ENCODE measurements at places on chromosomes 7 and 10.
A peak's percentile ranks its signal among the peaks of the same experiment; 100 is the strongest.

DNA sequence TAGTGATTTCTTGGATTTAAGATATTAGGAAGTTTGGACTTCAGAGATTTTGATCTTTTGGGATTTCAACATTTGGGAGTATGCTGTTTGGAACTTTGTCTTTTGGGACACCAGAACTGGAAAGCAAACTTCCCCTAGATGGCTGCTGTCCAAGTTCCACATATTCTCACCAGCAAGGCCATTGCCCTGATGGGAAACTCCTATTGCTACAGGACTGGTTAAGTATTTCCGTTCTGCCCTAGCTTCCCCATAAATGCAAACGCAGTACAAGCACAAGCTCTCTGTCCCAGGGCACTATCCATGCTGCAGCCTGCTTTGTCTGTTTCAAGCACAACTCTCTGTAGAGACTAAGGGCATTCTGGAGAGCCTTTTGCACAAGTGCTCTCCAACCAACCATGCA lies 79.3 kb upstream of the SLC25A13 start:
- DNase-seq, result no peak

DNA sequence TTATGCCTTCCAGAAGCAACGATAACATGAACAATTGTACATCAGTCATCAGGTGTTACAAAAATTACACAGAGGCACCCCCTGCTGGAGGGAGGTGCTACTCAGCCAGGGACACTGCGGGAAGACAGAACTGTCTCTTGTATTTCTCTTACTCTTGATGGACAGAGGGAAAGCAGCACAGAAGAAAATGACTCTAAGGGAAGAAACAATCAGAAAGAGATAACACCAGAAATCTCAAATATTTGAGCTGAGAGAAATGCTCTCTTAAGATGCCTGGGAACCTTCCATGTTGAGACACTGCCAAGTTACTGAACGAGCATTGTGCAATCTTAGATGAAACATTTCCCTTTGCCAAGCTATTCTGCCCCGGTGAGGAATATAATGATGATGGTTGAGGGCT lies 227.6 kb upstream of the NPSR1 start:
- no peak for DNase-seq

GRCh38 chr10:93469454-93469853 lies 12.7 kb downstream of the MYOF start:
- DNase-seq, result no peak

GRCh38 chr10:114183563-114183962 lies 4.4 kb downstream of the TDRD1 start:
- DNase-seq, result no peak

DNA sequence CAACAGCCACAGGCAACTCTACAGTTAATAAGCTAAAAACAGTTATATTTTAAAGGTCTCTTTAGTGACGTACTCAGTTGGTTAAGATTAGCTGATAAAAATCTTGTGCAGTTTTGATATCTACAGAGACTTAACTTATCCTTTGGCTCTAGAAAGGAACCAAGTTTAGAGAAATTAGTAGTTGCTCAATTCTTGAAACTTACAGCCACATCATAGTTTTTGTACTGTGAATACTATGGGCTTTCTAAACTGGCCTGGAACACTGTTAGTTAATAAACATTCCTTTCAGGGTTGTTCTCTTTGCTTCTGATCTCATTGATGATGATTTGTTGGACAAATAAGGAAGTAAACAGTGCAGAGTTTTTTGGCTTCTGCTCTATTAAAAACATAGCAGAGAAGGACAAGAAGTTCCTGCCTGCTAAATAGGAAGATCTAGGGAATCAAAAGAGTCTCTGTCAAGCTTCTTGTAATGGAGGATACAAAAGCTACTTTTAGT lies 73.1 kb downstream of the MKLN1 start:
- no peak for DNase-seq

DNA sequence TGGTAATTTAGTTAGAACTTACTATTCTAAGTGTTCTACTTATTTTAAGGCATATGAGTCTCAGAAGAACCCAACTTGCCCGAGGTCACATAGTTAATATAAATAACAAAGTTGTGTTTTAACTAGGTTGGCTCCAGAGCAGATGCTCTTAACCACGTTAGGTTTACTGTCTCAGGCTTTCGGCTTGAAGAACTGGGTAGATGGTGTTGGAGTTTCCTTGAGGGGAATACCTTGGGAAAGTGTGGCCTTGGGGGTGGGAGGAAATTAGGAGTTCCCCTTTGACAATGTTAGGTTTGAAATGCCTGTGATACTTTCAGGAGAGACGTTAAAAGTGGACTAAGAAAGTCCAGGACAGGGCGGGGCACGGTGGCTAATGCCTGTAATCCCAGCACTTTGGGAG lies 9.6 kb downstream of the ZNF398 start:
- no peak for DNase-seq

DNA sequence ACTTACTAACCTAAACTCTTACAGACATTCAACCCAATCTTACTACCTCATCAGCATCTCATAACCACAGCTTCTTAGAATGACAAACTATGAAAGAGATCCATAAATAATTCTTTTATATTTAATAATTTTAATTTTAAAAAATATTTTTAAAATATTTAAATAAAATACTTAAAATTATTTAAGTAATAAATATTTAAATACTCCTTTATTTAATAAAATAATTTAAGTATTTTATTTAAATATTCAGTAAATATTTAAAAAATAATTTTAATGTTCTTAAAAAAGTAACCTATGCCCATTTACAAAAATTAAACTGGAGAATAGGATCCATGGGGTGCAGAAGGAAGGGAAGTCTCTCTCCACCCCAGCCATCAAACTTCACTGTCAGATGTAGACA lies 627.3 kb upstream of the MGMT start:
- no peak for DNase-seq

DNA sequence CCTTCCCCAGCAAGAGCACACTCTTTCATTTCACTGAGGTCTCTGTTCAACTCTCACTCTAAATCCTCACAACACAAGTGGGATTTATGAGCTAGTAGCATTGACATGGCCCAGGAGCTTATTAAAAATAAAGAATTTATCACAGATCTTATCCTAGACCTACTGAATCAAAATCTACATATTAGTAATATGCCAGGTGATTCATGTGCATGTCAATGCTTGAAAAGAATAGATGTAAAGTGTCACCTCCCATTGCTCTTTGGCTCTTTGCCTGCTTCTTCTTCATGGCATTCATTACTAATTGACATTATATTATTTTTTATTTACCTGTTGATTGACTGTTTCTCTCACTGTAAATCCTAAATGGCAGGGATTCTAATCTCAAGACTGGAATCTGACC lies 459.2 kb upstream of the LRRTM3 start:
- no peak for DNase-seq

GRCh38 chr10:72323108-72323749 lies 31.5 kb downstream of the DNAJB12 start:
- no peak for DNase-seq

DNA sequence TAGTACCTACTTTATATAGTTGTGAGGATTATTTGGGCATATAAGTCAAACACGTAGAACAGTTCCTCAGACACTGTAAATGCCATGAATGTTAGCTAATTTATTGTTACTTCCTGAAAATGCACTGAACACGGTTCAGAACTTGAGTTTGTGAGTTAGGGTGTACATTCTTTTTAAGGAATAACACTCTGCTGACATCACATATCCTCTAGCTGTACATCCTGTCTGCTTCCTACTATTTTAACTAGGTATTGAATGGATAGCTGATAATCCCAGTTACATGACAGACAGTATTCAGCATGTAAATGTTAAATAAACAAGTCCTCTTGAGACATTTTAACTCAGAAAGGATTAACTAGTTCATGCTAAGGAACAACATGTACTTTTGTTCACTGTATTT lies 16.0 kb downstream of the SAMD8 start:
- no peak for DNase-seq

DNA sequence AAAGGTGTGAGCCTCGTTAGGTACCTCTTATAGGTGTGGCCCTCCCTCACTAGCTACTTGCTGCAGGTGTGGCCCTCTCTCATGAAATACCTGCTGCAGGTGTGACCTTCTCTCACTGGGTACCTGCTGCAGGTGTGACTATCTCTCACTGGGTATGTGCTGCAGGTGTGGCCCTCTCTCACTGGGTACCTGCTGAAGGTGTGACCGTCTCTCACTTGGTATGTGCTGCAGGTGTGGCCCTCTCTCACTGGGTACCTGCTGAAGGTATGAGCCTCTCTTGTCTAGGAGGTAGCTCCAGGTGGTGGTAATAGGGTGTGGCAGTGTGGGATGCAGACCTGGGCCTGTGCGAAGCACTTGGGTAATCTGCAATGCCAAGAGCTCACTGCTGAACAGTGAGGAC lies 170.7 kb upstream of the PLPP4 start:
- DNase-seq, result no peak

DNA sequence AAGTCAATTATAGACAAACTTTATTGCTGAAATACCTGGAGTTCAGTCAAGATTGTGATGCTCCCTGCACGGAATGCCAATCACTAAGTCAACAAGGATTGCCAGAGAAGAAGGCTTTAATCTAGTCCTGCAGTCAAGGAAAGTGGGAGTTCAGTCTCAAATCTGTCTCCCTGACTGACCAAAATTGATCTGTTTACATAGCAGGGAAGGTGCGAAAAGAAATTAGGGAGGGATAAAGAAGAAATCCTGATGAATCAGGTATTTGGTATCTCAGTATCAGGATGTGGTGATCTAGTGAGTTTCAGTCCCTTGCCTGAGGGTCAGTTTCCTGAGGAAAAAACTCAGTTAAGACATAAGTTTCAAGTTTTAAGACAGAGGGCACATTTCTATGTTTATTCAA lies 2.1 kb upstream of the AKR1D1 start:
- no peak for DNase-seq

DNA sequence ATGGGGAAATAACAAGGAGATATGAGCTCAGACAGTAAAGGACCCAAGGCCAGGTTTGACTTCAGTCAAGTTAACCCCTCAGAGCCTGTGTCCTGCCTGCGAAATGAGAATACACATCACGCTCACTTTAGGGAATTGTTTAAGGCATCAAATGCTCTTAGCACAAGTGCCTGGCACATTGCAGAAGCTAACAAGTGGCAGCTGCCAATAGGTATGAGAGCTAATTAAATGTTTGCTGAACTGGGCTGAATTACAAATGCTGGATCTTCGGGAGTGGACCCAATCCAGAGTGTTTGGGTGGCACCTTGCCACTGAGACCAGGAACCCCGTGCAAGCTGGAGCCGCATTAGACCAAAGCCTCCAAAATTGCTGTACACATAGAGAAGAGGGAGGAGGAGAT lies 136.8 kb downstream of the C10orf90 start:
- DNase-seq, result no peak

DNA sequence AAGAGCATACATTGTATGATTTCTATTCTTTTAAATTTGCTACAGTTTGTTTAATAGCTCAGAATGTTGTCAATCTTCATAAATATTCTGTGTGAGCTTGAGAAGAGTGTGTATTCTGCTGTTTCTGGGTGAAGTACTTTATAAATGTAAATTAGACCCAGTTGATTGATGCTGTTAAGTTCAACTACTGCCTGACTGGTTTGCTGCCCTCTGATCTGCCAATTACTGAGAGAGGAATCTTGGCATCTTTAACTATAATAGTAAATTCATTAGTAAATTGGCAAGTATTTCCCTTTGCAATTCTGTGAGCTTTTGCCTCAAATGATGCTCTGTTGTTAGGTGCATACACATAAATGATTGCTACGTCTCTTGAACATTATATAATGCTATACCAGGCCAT lies 255.1 kb upstream of the PLXDC2 start:
- no peak for DNase-seq

GRCh38 chr10:61244261-61244775 lies 208.9 kb downstream of the TMEM26 start:
- DNase-seq, result no peak

DNA sequence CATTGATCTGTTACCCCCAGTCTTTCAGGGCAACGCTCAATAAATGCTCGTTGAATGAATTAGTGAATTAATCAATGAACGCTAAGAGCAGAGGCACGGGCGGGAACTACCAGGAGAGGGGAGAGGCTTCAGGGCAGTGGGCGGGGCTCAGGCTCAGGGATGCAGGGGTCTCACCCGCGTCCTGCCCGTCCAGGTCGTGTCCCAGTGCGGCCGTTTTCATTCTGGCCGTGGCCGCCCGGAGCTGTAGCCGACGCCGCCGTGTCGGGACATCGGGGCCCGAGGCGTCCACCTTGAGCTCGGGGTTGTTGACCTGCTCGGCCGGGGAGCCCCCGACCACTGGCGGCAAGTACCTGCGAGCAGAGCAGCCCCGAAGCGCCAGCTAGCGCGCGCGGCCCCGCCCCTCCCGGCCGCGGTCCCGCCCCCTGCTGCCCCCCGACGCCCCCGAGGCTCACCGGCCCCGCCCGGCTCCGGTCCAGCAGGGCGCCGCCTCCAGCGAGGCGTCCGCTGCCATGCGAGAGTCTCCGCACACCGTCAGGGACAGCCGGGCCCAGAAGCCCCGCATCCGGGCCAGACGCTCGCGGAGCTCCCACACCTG lies 2.8 kb upstream of the GAL3ST4 start:
- peak; percentile 61 for DNase-seq

- DNase-seq, result no peak
Measured at GRCh38 chr10:76711222-76711997, 926.2 kb downstream of the KCNMA1 start.

Measured in activated CD8-positive, alpha-beta memory T cell treated with anti-CD3 and anti-CD28 coated beads, Interleukin-2, amount 10 ng/mL, durations not matched to agents 7 days and 5 days (primary cell).